ENCODE measurements at places on chromosomes 13 and 19. TPM values are rescaled to one million over a fixed set of nuclear protein-coding genes. Genes with fewer than 3 reads are reported as not detected.

The HSPB6 gene
- not detected for total RNA-seq

DNA sequence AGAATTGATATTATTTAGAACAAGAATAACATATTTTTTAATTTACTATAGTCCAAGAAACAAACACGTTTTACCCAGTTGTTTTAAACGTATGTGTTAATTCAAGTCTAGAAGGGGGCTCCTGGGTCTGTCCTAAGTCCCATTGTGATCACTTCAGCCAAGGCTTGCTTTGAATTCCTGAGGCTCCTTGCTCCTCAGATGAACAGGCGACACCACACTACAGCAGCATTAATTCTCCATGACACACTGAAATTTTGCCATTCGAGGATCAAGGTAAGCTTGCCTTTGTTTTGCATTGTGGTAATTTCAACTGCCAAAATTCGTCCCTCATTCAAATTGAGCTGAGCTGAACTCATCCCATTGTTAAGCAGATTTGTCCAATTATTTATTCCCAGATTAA lies 1442.6 kb downstream of the SLITRK5 start:
- no peaks in the 10 kb centered on the region for H3K36me3 ChIP-seq
- no peaks in the 10 kb centered on the region for H3K4me1 ChIP-seq
- H3K27ac ChIP-seq = no peak overlapping the region
- no peaks in the 10 kb centered on the region for H3K27me3 ChIP-seq

The ERFL gene
- total RNA-seq = 4.3 TPM

The PSG3 gene
- not detected for total RNA-seq

Measured in activated naive CD8-positive, alpha-beta T cell treated with anti-CD3 and anti-CD28 coated beads, Interleukin-2, amount 10 ng/mL, durations not matched to agents 7 days and 5 days (primary cell).